Stimulated activated CD4-positive, alpha-beta T cell treated with anti-CD3 and anti-CD28 coated beads, Interleukin-1b, Interleukin-23, amount 100 ng/mL, for 1 hour (primary cell): ENCODE measurements at places on chromosomes 2 and 18.

DNA sequence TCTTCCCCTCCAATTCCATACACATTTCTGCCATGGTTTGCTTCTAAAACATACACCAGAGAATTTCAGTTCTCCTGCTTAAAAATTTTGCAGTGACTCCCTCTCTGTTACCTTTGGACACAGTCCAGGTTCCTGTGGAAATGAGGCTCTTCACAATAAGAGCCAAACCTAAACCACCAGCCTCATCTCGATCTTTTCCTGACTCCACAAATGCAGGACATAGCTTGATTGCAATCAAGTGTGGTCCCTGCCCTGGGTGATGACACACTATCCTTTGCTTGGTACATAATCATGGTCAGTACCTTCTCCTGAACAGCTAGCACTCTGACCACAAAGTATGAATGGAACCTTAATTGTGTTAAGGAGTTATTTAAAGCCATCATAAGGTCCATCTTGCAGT, 134.9 kb upstream of the CHAC2 start:
- no peak for DNase-seq

GRCh38 chr2:110815938-110816337, 83.6 kb downstream of the ACOXL start:
- no peak for DNase-seq

- no peak for DNase-seq
Measured at GRCh38 chr2:229642371-229642770, 72.0 kb downstream of the DNER start.

DNA sequence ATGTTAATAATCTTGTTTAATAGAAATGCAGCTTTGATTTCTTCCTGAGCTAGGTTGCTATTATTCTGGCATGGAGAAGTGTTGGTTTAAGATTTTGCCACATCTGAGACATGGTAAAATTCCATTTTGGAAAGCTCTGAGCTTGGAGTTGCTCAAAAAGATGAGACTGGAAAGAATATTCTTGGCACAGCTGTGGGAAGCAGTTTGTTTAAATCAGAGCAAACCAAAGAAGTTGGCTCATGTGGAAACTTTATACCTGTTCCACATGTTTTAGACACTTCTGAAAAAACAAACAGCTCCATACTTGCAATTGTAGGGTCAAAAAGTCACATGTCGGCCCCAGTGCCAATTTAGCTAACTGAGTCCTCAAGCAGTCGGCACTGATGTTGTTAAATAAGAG, 116.6 kb downstream of the SLC4A3 start:
- no peak for DNase-seq

- no peak for DNase-seq
Measured at GRCh38 chr2:45710468-45710867, 59.0 kb downstream of the PRKCE start.

- DNase-seq, result no peak
Measured at GRCh38 chr2:3612639-3613523, 18.0 kb downstream of the COLEC11 start.

- DNase-seq, result no peak
Measured at GRCh38 chr2:179595284-179595683, 266.1 kb downstream of the ZNF385B start.

GRCh38 chr2:223625652-223626051, 23.5 kb upstream of the SCG2 start:
- DNase-seq, result no peak

GRCh38 chr2:111958901-111959300, 60.5 kb downstream of the MERTK start:
- DNase-seq, result no peak

GRCh38 chr2:7900593-7900992, 781.3 kb upstream of the ID2 start:
- DNase-seq, result no peak

DNA sequence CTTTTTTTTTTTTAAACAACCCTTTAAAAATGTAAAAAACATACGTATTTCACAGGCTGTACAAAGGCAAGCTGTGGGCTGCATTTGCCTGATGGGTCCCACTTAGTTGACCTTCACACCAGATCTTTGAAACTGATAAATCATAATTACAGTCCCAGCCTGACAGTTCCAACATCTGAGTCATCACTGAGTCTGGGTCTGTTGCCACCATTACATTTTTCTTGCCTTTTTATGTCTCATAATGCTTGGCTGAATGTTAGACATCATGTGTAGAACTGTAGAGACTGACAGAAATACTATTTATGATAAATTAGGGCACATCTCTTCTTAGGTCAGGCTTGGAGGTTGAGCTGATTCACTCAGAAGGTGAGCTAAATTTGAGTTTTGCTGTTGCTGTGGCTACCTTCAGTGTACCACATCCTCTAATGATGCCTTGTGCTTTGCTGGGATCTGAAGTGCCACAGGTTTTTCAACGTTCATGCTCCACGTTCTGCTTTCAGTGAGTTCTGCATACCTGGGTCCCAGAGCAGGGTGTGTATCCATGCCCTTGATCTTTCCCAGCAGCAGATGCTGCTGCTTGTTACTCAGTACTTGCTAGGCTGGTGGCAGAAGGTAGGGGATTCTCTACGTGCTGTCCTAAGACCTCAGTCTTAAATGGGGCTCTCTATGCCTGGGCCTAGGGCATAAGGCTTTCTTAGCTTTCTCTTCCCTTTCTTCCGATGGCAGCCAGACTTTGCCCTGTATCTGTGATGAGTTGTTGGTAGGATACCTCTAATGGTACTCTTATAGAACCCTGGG, 160.6 kb upstream of the SMAD7 start:
- no peak for DNase-seq

- no peak for DNase-seq
Measured at GRCh38 chr2:53740170-53740569, 27.4 kb upstream of the CHAC2 start.

GRCh38 chr2:25168256-25169072, at the start of gene POMC:
Gene POMC (minus strand): TSS chr2:25168580. CDS start chr2:25164772, 3,808 bp downstream.
- no peak for DNase-seq

DNA sequence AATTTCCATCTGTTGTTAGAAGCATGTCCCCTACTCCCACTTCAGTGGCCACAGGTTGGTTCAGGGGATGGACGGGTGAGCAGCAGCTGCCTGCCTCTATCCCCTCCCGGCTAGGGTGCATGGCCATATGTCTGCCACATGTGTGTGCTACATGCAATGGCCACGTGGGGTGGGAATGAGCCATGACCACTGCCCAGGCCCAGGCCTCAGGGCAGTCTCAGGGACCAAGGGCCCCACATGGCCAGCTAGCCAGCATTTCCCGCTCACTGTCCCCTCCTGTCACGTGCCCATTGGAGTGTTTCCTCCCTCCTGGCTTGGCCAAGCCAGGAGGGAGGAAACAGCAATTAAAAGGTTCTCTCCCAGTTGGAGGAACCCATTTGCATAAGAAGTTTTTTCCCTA, 117.1 kb downstream of the KCNS3 start:
- DNase-seq, result no peak

- no peak for DNase-seq
Measured at GRCh38 chr2:185700883-185701282, 37.7 kb upstream of the FSIP2 start.

GRCh38 chr2:162106146-162106551, 32.1 kb upstream of the DPP4 start:
- no peak for DNase-seq

- DNase-seq, result no peak
Measured at GRCh38 chr2:170324640-170325046, 146.7 kb downstream of the MYO3B start.

DNA sequence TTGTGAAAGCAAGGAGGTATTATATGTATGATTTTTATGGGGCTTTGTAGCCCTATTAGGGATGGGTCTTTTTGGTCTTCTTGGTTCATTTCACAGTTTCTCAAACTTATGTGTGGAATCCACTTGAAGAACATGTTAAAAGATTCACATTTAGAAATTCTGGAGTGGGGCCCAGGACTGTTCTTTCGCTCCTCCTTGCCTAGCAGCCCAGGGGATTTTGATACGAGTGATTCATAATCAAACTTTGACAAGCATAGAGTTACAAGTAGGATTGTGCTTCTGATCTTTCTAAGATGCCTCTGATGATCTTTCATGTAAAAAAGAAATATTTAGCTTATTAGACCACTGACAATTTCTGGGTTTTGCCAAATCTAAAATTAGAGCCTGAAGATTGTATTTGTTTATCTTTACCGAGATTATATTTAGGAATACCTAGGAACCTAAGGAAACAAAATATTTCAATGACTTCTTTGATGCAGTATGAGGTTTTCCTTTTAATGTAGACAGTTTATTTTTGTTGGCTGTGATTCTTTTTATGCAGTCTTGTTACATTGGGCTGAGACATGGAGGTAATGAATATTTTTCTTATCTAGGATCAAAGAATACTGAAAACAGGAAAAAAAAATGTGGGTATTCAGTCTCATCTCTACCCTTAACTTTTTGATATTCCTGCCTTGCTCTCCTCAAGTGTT, 324.0 kb downstream of the PARD3B start:
- no peak for DNase-seq

- no peak for DNase-seq
Measured at GRCh38 chr2:234606896-234607295, 110.0 kb upstream of the ARL4C start.

DNA sequence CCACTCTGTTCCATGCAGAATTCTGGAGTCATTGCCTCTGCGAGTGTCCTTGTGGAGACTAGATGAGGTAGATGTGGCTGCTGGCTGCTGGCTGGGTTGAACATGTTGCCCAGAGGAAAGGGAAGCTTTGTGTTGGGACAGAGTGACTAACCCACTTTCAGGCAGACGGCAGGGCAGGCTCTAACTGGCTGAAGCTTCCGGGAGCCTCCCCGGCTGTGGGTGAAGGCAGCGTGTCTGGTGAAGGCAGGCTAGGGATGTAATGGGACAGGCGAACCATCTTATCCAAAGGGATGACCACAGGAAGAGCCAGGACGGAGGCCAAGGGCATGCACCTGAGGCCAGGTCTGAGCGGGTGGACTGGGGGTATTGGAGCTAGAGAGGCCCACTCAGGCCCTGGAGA, 16.0 kb downstream of the ASPRV1 start:
- DNase-seq, result no peak

DNA sequence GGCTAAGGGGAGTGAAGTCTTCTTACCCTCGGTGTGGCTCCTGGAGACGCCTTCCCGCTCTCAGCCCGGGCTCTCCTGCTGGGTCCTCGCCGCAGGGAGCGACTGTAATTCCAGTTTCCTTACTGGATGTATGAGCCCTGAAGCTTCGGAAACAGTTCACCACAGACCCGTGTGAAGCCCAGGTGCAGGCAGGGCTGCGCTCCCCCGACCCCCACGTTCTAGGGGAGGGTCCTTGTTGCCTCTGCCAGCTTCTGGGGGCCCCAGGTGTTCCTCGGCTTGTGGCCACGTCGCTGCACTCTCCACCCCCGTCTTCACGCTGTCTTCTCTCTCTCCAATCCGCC, 5.1 kb upstream of the ASB1 start:
- DNase-seq, result no peak

DNA sequence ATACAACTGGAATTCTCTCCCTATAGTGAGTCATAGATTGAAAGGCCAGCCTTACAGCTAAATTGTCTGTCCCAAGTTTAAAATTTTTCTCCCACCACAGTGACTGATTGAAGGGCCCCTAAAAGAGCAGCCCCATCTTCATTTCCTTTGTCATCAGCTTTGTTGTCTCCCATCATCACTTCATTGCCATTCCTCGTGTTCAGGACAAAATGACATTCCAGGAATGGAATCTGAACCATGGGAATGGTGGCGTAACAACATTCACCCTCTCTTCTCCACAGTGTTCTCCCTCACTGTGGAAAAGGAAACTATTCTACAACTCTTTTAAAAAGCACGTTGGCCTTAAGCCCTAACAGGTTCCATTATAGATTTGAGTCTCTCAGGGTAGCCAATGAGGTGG, 52.1 kb downstream of the PSTPIP2 start:
- no peak for DNase-seq

DNA sequence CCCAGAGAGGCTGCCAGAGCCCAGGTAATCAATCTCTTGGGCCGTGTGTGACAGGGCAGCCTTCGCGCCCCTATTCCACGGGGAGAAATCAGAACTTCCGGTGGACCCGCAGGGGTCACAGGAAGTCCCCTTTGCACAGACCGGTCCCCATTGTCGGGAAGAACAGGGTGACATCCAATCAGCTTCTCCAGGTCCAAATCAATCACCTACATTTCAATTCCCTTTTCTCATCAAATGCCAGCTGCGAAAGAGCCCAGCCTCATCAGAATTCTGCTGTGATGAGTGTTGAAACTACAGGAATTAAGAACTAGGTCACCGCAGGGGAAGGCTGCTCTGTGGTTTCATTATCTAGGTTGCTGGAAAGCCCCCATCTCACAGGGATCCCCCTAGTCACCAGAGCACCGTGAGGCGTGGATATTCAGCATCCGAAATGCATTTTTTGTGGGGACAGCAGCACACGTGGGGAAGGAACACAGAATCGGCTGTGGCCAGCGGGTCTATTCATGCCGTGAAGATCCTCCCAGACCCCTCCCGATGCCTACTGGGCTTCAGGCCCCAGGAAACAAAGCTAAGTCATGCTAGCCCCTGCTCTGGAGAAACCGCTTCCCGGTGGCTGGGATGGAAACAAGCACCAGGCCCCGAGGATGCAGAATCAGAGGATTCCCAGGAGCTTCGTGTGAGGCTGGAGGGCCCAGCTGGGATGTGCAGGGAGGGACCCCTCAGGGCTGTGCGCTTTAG, 193.7 kb upstream of the ID2 start:
- DNase-seq, result peak; percentile 34

- DNase-seq, result no peak
Measured at GRCh38 chr18:21074336-21075323, 37.0 kb downstream of the ROCK1 start.

GRCh38 chr2:191935247-191935646, 88.4 kb upstream of the CAVIN2 start:
- DNase-seq, result no peak

GRCh38 chr2:230418341-230419016, 2.5 kb downstream of the SP100 start:
- DNase-seq, result no peak

DNA sequence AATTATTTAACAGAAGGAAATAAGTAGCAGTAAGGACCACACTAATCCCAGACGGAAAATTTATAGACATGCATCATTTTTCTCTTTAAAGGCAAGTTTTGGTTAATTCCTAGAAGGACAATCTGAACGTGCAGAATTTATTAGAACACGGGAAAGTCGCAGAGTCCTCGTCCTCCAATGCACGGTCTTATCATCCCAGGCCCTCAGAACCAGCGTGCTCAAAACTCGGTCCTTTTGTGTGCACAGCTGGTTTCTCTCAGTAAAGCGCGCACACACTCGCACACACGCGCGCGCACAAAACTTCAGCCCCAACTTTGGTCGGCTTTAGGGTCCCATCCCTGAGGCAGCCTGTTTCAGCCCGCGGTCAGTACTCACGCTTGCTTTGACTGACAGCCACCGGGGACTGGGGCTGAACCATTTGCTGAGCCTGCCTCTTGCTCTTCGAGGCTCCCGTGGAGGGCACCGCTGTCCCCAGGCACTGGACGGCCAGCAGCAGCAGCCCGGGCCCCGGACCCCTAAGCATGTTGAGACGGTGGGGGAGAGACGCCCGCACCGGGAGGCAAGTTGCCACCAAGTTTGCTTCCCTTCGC, 493 bp downstream of the FN1 start:
- DNase-seq, result no peak

- no peak for DNase-seq
Measured at GRCh38 chr2:8697190-8697589, 15.3 kb downstream of the ID2 start.

DNA sequence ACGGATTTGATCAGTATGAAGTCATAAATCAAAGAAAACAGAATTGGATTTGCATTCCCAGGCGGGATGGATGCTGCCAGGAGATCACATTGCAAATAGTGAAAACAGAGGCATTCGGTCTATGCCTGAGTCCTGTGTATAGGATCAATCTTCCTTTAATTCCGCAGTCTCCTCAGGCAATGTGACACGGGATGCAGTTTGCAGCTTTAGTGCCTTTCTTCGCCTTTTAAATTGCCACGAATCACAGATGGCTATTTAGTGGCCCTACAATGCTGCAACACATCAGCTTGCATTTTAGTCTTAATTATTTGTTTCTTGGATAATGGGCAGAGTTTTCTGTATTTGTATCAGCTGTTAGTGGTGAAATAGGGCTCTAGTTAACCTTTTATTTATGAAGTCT, 6.8 kb downstream of the ADCYAP1 start:
- no peak for DNase-seq
